ENCODE measurements at places on chromosomes 2 and 18. TPM values are rescaled to one million over a fixed set of nuclear protein-coding genes. Genes with fewer than 3 reads are reported as not detected.

The ANKRD36C gene
- total RNA-seq = 19.5 TPM

The ITGAV gene
- total RNA-seq = 71.6 TPM

The IL37 gene
- not detected for total RNA-seq

The MARCHF7 gene
- total RNA-seq = 123 TPM

The NPPC gene
- total RNA-seq = not detected

The DPYSL5 gene
- not detected for total RNA-seq

The RGPD4 gene
- total RNA-seq = not detected

The ITPRID2 gene
- total RNA-seq = 168 TPM

The CACNB4 gene
- total RNA-seq = 0.20 TPM

The PDE11A gene
- 0.07 TPM for total RNA-seq

Measured in NCI-H460 (cell line).